Stimulated activated naive B cell treated with anti-CD40 and anti-IgM and Interleukin-4, amounts not matched to agents 10 μg/mL and 1 μg/mL and 100 μg/mL, for 72 hours (primary cell): ENCODE measurements at places on chromosomes 6 and 20.

DNA sequence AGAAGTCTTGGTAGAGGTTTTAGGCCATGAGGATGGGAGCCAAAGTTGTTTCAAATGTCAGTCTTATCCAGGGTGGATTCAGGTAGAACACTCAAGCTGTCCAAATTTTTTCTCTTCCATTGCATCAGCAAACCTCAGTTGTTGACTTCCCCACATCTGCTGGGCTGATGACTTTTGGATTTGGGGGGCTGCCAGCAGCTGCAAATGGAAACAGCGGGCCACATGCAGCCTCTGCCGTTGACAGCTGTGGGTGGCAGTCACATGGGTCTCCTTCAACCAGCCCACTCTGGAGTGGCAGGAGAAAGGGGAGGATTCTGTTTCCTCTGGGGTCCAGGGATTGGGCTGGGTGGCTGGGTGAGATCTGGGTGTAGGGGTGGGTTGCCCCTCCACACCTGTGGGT lies 5.8 kb upstream of the MLN start:
- no peak for DNase-seq

GRCh38 chr6:73382462-73383113 lies 12.0 kb upstream of the DDX43 start:
- no peak for DNase-seq

DNA sequence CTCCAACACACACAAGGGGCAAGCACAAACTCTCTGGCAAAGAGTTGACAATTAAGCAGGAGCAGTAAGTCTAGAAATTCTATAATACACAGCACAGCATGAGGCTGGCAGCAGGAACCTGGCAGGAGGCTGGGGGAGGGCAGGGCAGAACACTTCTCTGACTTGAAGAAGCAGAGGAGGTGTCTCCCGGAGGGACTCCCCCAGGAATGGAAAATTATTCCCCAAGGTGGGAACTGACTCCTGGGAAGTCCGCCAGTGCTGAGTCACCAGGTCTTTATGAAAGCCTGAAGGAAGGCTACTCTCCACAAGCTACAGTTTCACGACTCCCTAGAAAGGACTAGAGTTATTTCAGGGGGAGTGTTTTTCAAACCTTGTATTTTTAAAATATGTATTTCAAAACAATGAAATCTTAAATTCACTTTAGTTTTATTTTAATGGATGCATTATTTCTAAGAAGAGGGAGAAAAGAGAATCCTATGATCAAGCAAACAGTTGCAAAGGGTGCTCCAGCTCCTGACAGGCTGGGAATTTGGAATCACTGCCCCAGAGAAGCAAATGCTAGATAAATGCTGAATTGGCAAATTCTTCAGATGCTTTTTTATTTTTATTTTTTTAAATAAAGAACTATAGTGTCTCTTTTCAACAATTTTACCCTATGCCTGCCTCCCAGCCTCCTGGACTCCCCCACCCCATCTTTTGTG lies 192.8 kb downstream of the LY86 start:
- no peak for DNase-seq

DNA sequence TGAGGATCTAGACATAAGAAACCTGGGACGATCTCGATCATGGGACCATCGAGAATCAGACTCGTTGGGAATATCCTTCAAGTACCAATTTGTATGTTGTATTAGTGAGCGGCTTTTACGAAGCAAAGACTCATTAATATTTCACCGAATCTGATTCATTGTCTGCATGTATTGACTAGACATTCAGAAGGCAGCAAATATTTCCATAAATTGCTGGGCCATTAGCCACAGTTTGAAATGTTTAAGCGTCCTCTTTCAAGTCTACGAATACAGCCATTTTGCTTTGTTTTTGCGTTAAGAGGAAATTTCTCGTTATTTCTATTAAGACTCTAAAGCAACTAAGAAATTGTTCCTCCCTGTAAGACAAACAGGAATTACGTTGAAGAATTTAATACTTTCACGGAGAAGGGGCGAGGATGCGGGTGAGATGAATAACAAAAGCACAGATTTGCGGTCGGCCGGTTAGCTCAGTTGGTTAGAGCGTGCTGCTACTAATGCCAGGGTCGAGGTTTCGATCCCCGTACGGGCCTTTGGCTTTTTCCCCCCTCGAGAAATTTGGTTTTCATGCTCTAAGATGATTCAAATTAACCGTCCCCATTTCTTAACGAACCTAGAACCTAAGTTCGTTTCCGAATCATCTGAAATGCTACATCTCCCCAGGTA lies 18.5 kb downstream of the POM121L2 start:
- DNase-seq: no peak

- no peak for DNase-seq
Measured at GRCh38 chr6:159097256-159097655, 52.5 kb upstream of the TAGAP start.
